Left kidney (tissue), 8 donors: ENCODE measurements at places on chromosomes 11 and 22. TPM values are rescaled to one million over a fixed set of nuclear protein-coding genes. Genes with fewer than 3 reads are reported as not detected.

Gene SCO2
- 1.5 TPM for polyA plus RNA-seq

Gene OR52E8
- not detected for polyA plus RNA-seq

Gene ISX
- 0.43 TPM for polyA plus RNA-seq

Gene MS4A10
- polyA plus RNA-seq = 0.38 TPM

Gene RAB38
- 18.9 TPM for polyA plus RNA-seq

Gene MMP7
- polyA plus RNA-seq = 26.0 TPM

Gene TBX10
- polyA plus RNA-seq = not detected

Gene OR2AG1
- 0.10 TPM for polyA plus RNA-seq

Gene SLC5A1
- polyA plus RNA-seq = 0.70 TPM

Gene ALDH3B2
- 2.8 TPM for polyA plus RNA-seq

Gene HSPB2
- polyA plus RNA-seq = 2.1 TPM

Gene LARGE2
- 23.3 TPM for polyA plus RNA-seq

Gene CNIH2
- polyA plus RNA-seq = 5.4 TPM

Gene LMO1
- polyA plus RNA-seq = 1.6 TPM

Gene HSCB
- 23.6 TPM for polyA plus RNA-seq
